ENCODE measurements at places on chromosomes 3 and 15. TPM values are rescaled to one million over a fixed set of nuclear protein-coding genes. Genes with fewer than 3 reads are reported as not detected.

The NAA50 gene
- 115 TPM for total RNA-seq

The SAMMSON gene
- total RNA-seq: not detected

The RCCD1 gene
- 1.3 TPM for total RNA-seq

The CAND2 gene
- 0.84 TPM for total RNA-seq

The ALPK3 gene
- total RNA-seq: 0.10 TPM

The GOLGA6B gene
- not detected for total RNA-seq

The PIERCE2 gene
- total RNA-seq: 0.31 TPM

The ISG20 gene
- total RNA-seq: 37.8 TPM

The IL5RA gene
- 4.4 TPM for total RNA-seq

The ADAMTS17 gene
- 7.6 TPM for total RNA-seq

The SCN11A gene
- total RNA-seq: under 0.01 TPM

The LIPH gene
- total RNA-seq: 0.84 TPM

The ARHGEF26 gene
- 0.21 TPM for total RNA-seq

The VPS8 gene
- 93.7 TPM for total RNA-seq

The SUSD5 gene
- total RNA-seq: under 0.01 TPM

The PLD1 gene
- 10.4 TPM for total RNA-seq

The KNL1 gene
- 3.3 TPM for total RNA-seq

The ADAMTS9 gene
- not detected for total RNA-seq

The SLC51A gene
- 0.31 TPM for total RNA-seq

The FEZF2 gene
- not detected for total RNA-seq

The CNTN3 gene
- total RNA-seq: not detected

The SEC11A gene
- 117 TPM for total RNA-seq

The ADGRG7 gene
- not detected for total RNA-seq

The GABRR3 gene
- total RNA-seq: under 0.01 TPM
